Ecto neural progenitor cell (in vitro differentiated cells): ENCODE measurements at places on chromosomes 6 and 20.

DNA sequence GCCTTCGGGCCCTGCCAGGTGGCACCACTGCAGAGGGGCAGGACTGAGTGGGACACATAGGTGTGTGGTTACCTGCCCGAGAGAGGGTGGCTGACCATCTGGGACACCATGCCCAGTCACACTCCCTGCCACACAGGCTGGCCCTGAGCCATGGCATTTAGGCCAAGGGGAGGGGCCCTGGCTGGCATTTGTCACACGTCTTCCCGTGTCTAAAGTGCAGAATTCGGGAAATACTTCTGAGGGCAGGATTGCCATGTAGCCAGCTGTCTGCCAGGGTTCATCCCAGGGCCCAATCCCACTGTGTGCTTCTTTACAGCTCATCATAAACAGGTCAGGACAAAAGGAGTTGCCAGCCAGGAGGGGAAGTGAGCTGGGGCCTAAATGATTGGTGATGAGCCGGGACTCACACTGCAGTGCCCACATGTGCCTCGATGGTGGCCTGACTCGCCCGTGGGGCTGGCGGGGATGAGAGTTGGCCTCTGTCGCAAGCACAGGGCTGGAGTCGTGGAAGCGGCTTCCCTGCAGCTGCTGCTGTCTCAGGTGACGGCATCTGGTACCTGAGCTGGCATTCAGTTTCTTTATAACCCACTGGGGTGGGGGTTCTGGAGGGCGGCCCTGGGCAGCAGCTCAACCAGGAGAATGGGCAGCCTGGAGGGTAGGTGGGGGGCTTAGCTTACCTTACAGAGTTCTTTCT is 5.9 kb upstream of the UNC93A start:
- DNase-seq = no peak

GRCh38 chr6:77678048-77678447 is 25.2 kb downstream of the MEI4 start:
- DNase-seq = no peak

- no peak for DNase-seq
These were observed 199.1 kb downstream of the CENPW start for GRCh38 chr6:126539022-126539421.

- DNase-seq = no peak
These were observed 41.0 kb downstream of the STK35 start for GRCh38 chr20:2142649-2143048.

GRCh38 chr6:33453393-33454008 is 875 bp upstream of the ZBTB9 start:
- DNase-seq = no peak

DNA sequence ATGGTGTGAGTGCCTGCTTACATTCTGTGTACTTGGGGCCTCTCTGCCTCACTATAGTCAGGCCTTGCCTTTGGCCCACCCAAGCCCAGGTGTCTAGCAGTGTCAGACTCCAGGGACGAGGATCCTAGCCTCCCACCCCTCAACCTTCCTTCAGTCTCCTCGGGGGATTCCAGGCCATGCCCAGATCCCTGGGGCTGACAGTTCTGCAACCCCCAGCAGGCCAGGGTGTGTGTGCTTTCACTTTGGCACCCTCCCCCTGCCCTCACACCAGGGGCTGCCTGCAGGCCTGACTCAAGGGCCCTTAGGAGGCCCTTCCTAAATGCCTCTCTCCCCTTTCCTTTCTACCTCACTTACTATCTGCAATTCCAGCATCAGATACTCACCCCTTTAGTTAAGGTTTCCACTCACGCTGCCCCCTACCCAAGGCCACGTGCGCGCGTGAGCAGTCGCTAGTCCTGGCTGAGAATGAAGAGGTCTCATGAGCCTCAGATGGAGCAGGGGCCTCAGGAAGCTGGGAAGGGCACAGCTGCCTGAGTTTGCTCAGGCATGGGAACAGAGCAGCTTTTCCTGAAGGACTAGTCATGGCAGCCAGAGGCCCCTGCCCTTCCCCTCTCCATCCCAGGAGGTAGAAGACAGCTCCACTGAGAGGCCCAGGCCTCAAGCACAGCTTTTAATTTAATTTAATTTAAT is 859 bp upstream of the CLPS start:
- DNase-seq = no peak

GRCh38 chr6:164114051-164114450 is 699.5 kb downstream of the QKI start:
- no peak for DNase-seq

DNA sequence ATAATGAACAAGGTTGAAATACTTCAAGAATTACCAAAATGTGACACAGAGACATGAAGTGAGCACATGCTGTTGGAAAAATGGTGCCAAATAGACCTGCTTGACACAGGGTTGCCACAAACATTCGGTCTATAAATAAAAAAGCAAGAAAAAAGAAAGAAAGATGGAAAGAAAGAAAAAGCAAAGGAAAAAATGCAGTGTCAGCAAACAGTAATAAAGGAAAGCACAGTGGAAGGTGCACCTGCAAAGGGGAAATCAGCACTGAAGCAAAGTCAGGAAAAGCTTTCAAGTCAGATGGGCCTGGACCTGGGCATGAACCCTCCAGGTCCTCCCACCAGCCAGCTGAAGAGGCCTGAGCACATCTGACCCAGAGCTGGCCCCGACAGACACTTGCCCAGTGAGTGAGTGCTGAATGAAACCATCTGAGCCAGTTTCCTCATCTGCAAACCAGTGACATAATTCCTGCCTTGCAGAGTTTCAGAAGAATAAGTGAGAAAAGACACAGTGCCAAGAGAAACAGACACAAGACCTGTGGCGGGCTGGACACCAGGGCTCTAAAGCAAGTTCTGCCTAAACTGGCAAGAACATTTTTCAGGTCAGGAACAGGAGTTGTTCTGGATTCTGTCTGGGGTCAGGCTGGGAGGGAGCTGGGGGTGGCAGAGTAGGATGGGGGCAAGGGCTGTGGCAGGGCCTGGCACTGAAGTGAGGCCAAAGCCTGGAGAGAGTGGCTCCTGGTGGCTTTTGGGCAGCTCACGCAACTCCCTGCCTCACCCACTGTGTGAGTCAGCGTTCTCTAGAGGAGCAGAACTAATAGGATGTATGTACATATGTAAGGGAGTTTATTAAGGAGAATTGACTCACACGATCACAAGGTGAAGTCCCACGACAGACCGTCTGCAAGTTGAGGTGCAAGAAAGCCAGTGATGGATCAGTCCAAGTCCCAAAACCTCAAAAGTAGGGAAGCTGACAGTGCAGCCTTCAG is 23.9 kb upstream of the MICB start:
- DNase-seq = peak; percentile 26

DNA sequence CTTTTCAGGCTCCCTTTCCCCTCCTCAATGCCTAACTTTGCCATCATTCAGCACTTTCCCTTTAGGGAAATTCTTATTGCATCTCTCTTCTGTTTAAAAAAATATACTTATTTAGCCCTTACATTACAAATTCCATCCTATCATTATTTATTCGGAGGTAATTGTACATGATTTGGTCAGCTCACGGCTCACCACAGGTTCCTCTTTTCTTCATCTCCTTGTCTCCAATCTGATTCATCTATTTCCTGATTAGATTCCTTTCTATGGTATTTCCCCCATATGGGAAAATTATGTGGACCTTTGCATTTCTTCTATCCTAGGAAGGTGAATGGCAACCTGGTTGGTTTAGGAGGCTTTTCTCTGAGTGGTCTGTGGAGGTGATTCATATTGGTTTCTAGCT is 12.9 kb upstream of the EMILIN3 start:
- DNase-seq = no peak

DNA sequence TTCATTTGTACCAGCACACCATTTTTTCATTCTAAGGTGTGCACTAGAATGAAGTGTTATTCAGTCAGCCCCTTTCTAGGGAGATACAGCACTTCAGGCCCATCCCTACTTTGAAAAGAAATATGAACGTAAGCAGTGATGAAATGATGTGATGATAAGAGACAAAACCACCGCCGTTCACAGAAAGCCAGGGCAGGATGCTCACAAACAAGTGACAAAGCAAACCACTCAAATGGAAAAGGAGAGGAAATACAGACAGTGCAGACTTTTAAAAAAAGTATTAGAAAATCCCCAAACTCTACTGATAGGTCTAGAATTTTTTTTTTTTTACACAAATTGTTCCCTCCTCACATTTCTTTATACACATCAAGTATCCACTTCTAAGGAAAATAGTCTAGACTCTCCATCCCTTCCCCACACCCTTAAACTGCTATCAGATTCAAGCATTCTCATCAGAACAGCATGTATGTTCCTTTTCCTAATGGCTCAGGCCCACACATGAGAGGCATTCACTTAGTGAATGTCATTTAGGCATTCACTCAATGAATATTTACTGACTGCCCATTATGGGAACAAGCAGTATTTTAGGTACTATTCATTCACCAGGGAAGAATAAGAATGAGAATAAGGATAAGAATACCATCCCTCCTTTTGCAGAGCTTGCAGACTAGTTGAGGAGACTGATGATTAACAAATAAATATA is 243.5 kb downstream of the GMPR start:
- DNase-seq = no peak

- no peak for DNase-seq
These were observed 14.2 kb upstream of the TNFRSF21 start for GRCh38 chr6:47323887-47324286.

DNA sequence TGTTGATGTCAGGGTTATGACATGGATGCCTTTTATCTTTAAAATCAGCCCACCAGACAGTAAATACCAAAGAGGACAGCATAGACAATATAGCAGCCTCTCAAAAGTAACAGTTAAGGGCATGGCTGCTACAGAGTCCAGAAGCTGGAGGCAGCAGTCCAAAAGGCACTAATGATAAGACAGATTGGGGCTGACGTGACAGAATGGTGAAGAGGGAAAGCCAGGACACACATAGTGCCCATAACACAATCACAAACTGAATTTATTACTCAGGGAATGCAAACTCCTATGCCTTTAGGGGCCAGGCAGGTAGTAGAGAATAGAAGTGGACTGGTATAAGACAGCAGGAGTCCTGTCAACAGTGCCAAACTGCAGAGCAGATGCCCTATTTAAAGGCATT is 40.7 kb downstream of the TP53INP2 start:
- no peak for DNase-seq

DNA sequence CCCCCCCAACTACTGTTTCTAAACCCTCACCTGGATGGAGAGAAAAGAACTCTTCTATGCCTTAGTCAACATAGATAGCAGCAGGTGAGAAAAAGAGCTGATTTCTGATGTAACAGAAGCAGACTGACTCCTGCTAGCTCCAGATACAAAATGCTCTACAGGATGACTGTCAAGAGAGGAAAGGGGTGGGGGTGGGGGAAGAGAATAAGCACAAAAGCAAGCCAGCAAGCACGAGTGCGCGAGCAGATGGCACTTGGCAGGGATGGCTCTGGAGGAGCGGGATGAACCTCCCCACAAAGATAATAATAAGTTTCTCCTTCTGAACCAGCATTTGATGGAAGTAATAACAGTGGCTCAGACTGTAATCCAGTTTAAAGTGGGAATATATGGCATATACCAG is 45.6 kb upstream of the SPDEF start:
- DNase-seq = no peak

GRCh38 chr6:22467645-22468044 is 101.7 kb upstream of the HDGFL1 start:
- no peak for DNase-seq

GRCh38 chr6:152146385-152146784 is 338.9 kb downstream of the ESR1 start:
- DNase-seq = no peak

DNA sequence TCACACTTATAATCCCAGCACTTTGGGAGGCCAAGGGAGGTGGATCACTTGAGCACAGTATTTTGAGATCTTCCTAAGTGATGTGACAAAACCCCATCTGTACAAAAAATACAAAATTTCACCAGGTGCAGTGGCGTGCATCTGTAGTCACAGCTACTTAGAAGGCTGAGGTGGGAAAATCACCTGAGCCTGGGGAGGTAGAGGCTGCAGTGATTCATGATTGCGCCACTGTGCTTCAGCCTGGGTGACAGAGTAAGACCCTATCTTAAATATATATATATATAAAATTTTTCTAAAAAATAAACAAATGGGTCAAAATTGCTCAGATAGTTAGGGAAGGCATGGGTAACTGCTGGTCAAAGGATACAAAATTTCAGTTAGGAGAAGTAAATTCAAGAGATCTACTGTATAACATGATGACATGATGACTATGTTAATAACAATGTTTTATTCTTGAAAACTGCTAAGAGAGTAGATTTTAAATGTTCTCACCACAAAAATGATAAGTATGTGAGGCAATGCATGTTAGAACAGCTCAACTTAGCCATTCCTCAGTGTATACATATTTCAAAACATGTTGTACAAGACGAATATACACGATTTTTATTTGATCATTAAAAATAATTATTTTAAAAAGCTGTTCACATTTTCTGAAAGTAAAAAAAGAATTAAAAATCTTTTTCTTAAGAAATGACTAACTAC is 24.4 kb downstream of the TBC1D32 start:
- DNase-seq = no peak

GRCh38 chr6:135300576-135300975 is 119.5 kb downstream of the MYB start:
- no peak for DNase-seq

DNA sequence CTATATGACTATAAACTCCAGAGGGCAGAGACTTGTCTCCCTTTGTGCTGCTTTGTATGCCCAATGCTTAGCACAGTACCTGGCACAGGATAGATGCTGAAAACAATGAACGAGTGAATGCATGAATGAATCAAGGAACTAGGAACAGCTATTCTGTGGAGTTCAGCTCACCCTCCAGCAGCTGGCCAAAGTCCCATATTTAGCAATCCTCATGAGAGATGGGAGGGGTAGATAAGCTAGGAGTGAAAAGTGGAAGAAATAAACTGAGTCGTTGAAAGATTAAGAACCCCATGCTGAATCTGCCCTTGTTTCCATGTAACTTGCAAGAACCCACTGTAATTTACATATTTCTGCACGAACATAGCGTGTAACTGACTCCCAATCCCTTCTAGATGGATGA is 106.5 kb downstream of the MAFB start:
- DNase-seq = no peak

GRCh38 chr6:106870824-106871717 is 103.5 kb downstream of the CD24 start:
- DNase-seq = no peak

GRCh38 chr6:53203483-53203882 is 54.8 kb upstream of the GCM1 start:
- no peak for DNase-seq
